ENCODE measurements at places on chromosomes 1 and 21.

GRCh38 chr21:20592463-20592862, 405.7 kb upstream of the NCAM2 start:
- no peaks in the 10 kb centered on the region for H3K4me1 ChIP-seq
- H3K27me3 ChIP-seq, result no peaks in the 10 kb centered on the region
- no peak overlapping the region for H3K4me3 ChIP-seq
- H3K27ac ChIP-seq, result no peak overlapping the region

- no peaks in the 10 kb centered on the region for H3K27me3 ChIP-seq
- no peaks in the 10 kb centered on the region for H3K36me3 ChIP-seq
- peak; percentile 87 for ATAC-seq
- H3K4me1 ChIP-seq, result peaks cover 31% of the 10 kb centered on the region
- H3K4me3 ChIP-seq, result peak overlapping the region; percentile 50
These were observed 276.5 kb downstream of the DNM3 start for GRCh38 chr1:172117800-172118199.

DNA sequence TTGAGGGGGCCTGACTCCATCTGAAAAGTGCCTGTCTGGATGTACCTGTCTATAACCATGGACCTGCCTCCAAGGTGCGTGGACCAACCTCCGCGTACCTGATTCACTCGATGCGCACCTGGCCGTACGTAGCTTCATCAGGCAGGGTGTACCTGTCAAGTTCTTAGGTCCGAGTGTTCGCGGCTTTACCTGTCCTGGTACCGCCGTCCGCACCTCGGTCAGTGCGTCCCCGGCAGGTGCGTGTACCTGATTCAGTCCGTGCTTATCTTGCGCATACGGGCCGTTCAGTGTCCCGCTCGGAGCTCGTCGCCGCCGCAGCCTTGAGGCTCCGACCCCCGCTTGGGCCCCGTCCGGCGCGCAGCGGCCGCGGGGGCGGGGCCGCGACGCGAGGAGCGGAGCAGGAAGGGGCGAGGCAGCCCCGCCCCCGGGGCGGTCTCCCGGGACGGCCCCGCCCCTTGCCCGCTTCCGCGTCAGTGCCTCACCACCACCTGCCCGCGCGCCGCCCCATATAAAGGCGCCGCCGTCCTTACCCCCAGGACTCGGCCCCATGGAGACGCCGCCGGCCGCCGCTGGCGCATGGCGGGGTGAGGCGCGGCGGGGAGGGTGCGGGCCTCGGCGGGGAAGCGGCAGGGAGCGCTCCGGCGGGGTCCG, at the start of gene ZC3H12A:
Gene ZC3H12A, plus strand, starts transcription at position 535 of the 651 bp plus-strand sequence. CDS start 917 bp downstream, outside the sequence.
- peak within 1 kb of the TSS; percentile 97 for H3K27ac ChIP-seq
- H3K4me1 ChIP-seq, result peaks cover 29% of the 10 kb centered on the region
- peak within 1 kb of the TSS; percentile 97 for H3K4me3 ChIP-seq
- peak; percentile 67 for ATAC-seq

DNA sequence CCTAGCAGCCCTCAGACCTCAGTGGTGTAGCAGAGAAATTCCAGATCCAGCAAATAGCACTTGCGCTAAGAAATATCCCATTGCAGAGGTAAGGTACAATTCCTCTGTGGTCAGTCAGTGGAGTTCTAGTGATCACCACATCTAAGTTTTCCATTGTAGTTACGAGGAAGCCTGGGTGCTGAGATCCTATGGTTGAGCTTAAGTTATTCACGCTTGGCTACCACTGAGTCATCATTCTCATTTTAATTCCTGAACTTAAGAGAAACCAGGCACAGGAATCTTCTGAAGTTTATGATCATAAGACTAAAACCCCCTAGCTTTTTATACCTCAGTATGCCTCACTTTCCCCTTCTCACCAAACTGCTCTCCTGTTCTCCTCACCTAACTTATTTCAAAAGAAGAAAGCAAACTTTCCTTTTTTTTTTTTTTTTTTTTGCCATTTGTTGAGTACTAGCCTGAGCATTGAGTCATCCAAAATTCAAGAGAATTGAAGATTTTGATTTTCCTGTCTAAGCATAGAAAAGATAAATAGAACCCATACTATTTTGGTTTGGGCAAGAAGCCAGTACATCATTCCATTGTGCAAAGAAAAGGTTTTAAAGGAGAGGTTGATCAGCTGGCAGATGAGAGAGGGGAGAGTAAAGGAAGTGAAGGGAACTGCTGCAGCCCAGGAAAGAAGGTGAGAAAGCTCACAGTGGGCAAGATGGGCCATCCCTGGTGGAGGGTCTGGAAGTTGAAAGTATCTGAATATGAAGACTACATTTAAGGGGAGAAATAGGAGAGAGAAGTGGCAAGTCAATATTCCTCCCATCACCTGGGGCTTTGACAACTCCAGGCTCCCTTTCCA, 39.9 kb downstream of the SERBP1 start:
- H3K36me3 ChIP-seq, result peaks cover 97% of the 10 kb centered on the region
- no peaks in the 10 kb centered on the region for H3K4me1 ChIP-seq
- H3K27ac ChIP-seq, result peak overlapping the region; percentile 14
